ENCODE measurements at places on chromosomes 11 and 22.
A peak's percentile ranks its signal among the peaks of the same experiment; 100 is the strongest.

DNA sequence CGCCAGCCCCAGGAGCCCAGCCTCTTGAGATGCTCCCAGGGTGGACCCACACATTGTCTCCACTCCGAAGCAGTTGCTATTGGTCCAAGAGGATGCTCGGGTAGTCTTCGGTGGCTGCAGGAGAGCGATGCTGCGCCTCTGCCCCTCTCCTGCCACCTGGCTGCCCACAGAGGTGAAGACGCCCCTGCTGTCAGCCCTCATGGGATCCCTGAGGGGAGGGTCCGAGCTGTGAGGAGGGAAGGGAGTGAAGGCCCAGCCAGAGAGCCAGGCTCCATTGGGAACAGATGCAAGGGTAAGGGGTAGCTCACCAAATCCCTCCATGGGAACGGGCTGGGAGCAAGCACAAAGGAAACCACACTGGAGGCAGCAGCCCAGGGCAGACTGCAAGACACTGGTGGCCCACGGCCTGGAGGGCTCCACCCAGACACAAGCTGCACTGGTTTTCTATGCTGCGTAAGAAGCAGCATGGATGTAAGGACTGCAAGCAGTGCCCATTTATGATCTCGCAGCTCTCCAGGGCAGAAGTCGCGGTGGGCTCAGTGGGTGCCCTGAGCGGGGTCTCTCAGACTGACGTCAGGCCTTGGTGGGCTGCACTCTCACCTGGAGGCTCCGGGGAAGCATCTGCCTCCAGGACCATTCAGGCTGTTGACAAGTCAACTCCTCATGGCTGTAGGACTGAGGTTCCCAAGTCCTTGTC, 15.7 kb downstream of the TSPAN32 start:
- DNase-seq, result no peak

GRCh38 chr11:128487978-128488377, 99.4 kb downstream of the ETS1 start:
- no peak for DNase-seq

- no peak for DNase-seq
These were observed 182.2 kb downstream of the IGLL1 start for GRCh38 chr22:23397613-23398567.

- DNase-seq, result no peak
These were observed 48.4 kb upstream of the EED start for GRCh38 chr11:86196085-86196696.

DNA sequence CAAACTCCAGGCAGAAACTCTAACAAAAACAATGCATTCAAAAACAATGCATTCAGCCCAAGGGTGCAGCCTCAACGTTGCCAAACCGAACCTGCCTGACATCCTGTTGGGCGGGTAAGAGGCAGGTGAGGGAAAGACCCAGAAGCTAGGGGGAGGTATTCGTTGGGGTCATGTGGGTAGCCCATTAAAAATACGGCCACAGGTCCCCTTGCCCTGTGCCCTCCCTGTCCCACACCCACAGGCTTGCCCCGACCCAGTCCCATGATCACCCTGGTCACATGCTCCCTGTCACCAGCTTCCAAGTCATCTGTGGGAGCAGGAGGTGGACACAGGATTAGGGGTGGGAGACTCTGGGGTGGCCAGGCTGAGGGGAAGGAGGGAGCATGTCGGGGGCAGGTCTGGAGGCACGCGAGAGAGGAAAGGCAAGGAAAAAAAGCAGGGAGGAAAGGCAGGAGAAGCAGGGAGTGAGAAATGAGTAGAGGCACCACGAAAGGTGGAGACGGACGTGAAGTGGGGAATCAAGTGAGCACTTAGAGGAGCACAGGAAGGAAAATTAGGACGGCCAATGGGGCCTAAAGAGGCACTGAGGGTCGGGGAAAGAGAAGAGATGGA, 683 bp downstream of the PLA2G6 start:
- peak; percentile 47 for DNase-seq

DNA sequence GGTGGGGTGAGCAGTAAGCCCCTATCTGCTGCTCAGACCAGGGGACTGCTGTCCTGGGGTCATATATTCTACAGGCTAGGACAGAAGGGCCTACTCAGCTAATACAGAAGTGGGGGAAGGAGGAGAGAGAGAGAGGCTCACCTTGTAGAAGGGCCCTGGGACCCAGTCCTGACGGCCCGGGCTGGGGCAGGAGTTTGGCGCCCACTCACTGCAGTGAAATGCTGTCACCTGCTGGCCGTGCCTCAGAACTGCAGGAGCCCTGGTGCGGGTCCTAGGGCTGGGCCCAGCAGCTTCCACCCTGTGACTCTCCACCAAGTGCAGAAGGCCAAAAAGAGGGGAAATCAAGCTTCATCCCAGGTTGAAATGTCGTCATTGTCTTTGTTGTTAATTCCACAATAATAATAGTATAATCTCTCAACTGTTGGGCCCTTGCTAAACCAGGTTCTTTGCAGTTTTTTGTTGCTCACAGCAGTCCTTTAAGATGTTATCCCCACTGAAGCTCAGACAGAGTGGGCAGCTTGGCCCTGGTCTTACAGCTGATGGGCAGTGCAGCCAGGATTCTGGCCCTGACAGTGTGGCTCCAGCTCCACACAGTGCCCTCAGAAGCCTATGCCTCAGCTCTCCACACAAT, 29.6 kb downstream of the TRIM29 start:
- DNase-seq, result no peak

- DNase-seq, result no peak
These were observed 44.1 kb downstream of the GNB1L start for GRCh38 chr22:19810381-19811201.

DNA sequence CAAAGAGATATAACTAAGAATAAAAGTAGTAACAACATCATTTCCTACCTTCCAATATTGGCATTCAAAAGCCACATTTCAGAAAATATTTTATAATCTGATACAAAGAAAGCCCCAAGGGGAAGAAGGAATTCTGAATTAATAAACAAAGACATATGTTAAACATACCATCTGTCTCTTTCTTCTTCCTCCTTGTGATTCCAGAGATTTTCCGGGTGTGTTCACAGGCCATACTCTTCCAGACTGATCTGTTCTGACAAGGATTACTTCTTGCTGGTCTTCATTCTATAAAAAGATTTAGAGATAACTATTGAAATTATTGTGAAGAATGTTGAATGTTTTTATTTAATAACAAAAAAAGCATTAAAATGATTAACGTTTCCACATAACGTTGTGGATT, 65.0 kb downstream of the CWF19L2 start:
- DNase-seq, result no peak

DNA sequence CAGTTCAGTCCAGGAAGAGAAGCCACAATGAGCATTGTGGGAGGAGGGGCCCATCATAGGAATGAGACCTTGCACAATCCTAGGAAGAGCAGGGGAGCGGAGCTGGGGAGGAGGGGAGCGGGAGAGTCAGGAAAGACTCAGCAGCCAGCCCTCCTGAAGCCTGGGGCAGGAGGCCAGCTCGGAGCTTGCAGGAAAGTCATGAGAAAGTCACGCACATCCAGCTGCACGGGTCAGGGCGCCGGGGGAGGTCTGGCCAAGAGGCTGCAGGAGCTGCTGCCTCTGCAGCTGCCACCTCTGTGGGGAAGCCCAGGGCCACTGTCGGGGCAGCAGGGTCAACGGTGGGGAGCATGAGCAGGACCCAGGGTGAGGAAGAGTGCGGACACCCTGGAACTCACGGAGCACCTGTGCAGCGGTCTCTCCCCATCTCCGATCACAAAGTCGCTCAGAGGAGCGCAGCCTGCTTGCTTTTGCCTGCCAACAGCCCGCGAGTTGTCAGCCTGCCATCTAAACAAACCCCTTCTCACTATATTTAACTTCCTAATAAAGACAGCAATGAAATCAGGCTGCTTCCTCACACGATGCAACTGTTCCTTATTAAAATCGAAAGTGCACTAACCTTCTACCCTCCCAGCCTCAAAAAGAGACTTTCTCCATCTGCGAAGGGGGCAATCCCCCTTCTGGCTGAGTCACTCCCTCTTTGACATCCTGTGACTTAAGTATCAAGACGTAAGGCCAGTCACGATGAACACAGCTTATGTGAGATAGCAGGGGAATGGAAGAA, 52.9 kb upstream of the RTL6 start:
- no peak for DNase-seq

- DNase-seq, result no peak
These were observed 17.2 kb downstream of the MYEOV start for GRCh38 chr11:69310934-69311766.

DNA sequence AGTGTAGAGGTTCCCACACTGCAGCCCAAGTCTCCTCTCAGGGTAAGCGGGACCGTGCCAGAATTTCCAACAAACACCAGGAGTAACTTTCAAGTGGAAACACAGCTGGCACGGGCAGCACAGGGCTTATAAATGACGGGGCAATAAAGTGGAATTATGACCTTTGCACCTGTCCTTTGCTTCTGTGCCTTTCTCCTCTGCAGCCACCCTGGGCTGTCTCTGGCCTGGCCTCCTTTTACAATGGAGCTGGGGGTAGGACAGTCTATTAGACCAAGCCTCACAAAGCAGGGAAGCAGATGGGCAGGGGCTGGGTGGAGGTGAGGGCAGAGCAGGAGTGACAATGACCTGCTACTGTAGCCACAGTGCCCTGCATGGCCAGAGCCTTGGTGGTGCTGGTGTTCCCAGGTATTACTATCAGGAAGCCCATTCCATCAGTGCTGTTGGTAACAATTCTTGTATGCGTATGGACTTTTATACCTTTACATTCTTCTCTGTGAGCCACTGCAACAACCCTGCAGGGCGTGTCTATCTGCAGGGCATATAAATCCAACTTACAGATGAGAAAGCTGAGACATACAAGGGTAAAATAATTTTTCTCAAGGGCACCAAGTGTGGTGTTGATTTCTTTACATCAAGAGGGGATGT, 387.8 kb downstream of the CTTN start:
- DNase-seq, result no peak

GRCh38 chr22:46806794-46807193, 44.3 kb downstream of the TBC1D22A start:
- peak; percentile 35 for DNase-seq

- DNase-seq, result no peak
These were observed 442.9 kb downstream of the DYNC2H1 start for GRCh38 chr11:103552086-103552485.

GRCh38 chr11:87465716-87466115, 428.0 kb downstream of the TMEM135 start:
- no peak for DNase-seq

DNA sequence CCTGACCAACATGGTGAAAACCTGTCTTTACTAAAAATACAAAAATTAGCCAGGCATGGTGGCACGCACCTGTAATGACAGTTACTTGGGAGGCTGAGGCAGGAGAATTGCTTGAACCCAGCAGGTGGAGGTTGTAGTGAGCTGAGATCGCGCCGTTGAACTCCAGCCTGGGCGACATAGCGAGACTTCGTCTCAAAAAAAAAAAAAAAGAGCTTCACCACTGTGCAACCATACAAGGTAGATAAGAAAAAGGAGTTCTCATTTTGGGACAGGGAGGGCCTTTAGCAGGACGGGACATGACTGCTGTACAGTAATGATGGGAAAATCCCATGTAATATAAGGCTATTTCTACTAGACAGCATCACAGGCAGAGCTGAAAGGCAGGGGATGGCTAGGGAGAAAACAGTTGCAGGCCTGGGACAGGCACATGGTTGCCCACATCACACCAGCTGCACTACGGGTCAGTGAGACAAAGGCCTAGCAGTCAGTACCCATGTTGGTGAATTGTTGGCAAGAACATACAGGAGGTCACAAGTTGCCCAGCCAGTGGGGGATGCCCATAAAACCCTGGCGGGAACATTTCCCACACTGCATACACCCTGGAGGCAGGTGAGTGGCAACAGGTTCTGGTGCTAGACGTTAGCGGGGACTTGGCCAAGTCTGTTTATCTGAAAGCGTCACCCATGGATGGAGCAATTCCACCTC, 5.4 kb downstream of the TANGO2 start:
- DNase-seq, result no peak

GRCh38 chr22:49372530-49373288, 455.0 kb downstream of the BRD1 start:
- DNase-seq, result no peak

DNA sequence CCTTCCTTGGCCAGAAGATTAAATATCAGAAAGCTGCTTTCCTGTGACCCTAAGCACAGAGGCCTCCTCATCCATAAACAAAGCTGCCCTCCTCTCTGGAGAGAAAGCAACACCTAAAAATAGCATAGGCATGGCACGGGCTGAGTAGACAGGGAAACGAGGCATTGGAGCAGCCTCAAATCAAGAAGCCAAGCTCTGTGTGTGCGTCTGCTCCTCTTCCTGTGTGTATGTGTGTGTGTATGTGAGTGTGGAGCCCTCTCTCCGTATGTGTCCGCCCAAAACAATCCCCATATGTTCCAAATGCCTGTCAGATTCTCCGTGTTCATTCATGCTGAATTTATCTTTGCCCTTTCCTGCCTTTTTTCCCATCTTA, 24.0 kb downstream of the KCNJ5 start:
- no peak for DNase-seq

DNA sequence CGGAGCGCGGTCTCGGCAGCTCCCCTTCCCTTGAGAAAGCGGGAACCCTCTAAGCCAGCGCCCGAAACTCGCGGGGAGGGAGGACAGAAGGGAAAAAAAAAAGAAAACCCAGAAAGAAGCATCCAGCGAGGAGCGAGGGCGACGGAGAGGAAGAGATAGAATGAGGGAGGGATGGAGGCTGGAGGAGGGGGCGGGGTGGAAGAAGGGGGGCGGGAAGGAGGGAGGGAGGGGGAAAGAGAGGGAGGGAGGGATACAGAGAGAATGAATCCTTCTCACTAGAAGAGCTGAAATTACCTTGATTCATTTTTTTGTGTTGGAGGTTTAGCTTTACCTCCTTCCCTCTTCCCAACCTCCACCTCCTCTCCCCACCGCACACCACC, 19.3 kb upstream of the BDNF start:
- DNase-seq, result no peak

DNA sequence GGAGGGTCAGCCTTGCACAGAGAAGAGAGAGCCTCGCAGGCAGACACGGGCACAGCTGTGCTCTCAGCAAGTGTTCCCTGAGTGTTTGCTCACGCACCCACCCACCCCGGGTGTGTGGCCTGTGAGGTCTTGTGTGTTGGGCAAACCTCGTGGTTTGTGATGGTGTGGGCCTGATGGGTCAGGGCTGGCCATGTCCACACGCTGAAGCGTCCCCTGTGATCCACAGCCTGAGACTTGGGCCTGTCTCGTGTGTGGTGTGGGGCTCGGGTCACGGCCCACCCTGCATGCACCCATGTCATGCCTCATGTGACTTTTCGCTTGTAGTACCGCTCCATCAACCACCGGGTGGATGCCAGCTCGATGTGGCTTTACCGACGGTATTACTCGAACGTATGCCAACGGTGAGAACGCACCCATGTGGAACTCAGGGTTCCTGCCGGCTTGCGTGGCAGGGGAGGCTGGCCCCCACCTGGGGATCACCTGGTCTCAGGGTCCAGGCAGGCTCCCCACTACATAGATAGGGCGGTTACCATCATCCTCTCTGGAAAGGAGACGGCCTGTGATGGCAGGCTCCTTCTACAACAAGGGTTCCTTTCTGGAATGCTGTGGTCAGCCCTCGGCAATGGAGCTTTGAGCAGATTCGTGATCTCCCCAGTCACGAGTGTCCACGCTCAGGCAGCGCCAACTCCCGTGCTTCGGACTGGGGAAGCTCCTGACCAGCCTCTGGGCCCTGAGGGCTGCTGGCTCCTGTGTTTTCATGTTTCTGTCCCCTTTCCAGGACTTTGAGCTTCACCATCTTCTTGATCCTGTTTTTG, 5.9 kb downstream of the TPCN2 start:
- DNase-seq, result no peak

Measured in thymus (tissue), 14 donors.